ENCODE measurements at places on chromosomes 12 and 14.

DNA sequence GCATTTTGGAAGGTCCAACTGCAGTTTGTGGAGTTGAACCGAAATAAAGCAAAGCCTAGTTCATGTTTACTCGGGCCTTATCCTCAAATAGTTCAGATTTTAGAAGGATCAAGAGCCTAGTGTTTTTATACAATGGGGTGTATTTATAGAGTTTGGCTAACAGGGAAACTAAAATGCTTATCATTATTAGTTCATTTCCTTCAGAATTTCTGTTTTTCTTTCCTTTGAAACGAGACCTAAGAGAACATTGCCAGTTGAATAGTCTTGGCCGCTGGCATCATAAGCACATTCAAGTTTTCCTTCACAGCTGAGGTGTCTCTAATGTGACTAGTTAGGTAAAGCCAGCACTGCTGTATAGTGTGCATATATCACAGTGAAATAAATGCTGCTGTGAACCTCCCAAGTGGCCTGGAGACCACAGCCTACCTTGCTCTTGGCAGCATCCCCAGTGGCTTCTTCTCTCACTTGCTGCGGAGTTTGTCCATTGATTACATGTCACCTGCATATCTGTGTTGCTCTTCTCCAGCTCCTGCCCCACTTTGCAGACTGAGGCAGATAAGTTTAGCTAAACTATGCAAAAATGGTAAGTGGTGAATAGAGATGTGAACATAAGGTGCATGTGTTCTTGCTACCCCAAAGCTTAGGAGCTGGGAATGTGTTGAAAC lies 88.8 kb downstream of the ANO6 start:
- peak; percentile 69 for DNase-seq

- peak; percentile 3 for DNase-seq
Observed at GRCh38 chr12:109358154-109358869, 10.6 kb downstream of the MYO1H start.

DNA sequence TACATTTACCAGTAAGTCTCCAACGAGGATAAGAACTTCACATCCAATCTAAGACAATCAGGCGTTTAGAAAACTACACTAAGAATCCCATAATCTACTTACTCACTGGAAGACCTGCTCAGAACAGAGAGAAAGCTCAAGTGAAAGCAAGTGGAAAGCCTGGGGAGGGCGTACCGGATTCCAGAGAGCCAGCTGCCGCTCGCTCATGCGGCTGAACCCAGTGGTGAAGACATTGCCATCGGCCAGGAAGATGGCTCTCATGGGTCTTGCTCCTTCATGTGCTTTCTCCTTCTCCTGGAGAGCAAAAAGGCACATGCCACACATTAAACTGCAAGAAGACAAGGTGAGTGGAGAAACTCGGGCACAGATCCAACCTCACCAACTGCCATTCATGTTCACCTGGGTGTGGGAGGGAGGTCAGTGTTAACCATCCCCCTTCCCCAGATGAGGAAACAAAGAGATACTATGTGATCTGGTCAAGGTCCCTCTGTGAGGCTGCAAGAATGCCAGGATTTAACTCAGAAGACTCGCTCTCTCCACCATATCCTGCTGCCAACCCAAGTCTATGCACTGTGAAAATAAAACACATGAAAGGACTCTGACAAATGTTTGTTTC lies 23.5 kb upstream of the SELPLG start:
- no peak for DNase-seq

- DNase-seq, result no peak
Observed at GRCh38 chr12:45730084-45730347, 510 bp downstream of the ARID2 start.

Data from umbilical cord (tissue), 2 donors.